Karpas-422 (cell line): ENCODE measurements at places on chromosomes 13 and 19. TPM values are rescaled to one million over a fixed set of nuclear protein-coding genes. Genes with fewer than 3 reads are reported as not detected.
A peak's percentile ranks its signal among the peaks of the same experiment; 100 is the strongest.

ACTN4 gene
- 54.6 and 106 TPM in 2 replicates for total RNA-seq

DNA sequence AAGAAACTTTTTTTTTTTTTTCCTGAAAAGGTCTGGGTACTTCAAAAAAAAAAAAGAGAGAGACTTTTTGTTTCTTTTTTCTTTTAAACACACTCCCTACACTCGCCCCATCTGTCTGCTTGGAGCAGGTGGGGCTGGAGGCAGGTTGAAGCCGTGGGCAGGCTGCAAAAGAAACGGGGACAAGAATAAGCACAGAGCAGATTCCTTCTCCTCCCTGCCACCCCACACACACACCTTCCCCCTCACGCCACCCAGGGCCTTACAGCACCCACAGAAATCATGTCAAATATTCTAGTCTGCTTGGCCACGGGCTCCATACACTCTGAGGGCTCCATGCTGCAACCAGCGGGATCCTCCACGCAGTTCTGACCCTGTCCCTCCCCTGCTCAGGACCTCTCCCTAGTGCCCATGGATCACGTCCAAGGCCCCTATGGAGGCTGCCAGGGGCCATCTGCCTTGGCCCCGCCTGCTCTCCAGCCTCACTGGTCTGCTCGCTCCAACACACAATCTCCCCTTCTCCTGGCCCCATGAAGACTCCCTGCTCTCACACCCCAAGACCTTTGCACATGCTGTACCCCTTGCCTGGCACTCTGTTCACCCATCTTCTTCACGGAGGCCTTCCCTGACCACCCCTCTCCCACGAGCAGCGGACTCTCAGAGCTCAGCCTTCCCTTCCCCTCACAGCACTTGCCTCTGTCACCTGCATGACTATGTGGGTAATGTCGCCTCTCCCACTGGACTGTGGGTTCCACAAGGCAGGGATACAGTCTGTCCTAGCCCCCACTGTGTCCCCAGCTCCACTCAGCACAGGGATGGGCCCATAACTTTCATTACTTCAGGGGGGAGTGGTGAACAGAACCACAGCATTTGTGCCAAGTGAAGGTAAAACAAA lies 11.4 kb downstream of the AKT2 start:
- H3K27me3 ChIP-seq = no peaks in the 10 kb centered on the region
- DNase-seq = no peak
- no peaks in the 10 kb centered on the region for H3K36me3 ChIP-seq
- peak overlapping the region; percentile 73; the same call in 1 of the 2 replicates for H3K27ac ChIP-seq

GRCh38 chr19:42129399-42130253 lies 2.6 kb downstream of the POU2F2 start:
- peaks cover 76% of the 10 kb centered on the region for H3K4me1 ChIP-seq
- H3K36me3 ChIP-seq = peaks cover 41% of the 10 kb centered on the region
- no peaks in the 10 kb centered on the region for H3K27me3 ChIP-seq
- peak overlapping the region; percentile 100 for H3K27ac ChIP-seq

- no peak overlapping the region for H3K27ac ChIP-seq
- H3K36me3 ChIP-seq = peaks cover 12% of the 10 kb centered on the region; the same call in 1 of the 2 replicates
- no peaks in the 10 kb centered on the region for H3K27me3 ChIP-seq
- H3K4me3 ChIP-seq = no peak overlapping the region
- no peak for DNase-seq
Measured at GRCh38 chr13:32723987-32724386, 137.7 kb downstream of the PDS5B start.

- peaks cover 9% of the 10 kb centered on the region for H3K4me1 ChIP-seq
- no peak overlapping the region for H3K27ac ChIP-seq
- no peak overlapping the region for H3K4me3 ChIP-seq
- DNase-seq = no peak
- no peaks in the 10 kb centered on the region for H3K36me3 ChIP-seq
- no peaks in the 10 kb centered on the region for H3K27me3 ChIP-seq
Measured at GRCh38 chr13:112905990-112906641, 62.9 kb upstream of the MCF2L start.

OR7C2 gene
- not detected in 2 replicates for total RNA-seq

RAB3A gene
- total RNA-seq = 2.5 and 6.2 TPM in 2 replicates

GRCh38 chr13:66234159-66234558 lies 996.0 kb downstream of the PCDH9 start:
- no peaks in the 10 kb centered on the region for H3K36me3 ChIP-seq
- no peaks in the 10 kb centered on the region for H3K27me3 ChIP-seq
- no peak for DNase-seq
- no peaks in the 10 kb centered on the region for H3K4me1 ChIP-seq
- no peak overlapping the region for H3K4me3 ChIP-seq
- H3K27ac ChIP-seq = no peak overlapping the region
